ENCODE measurements at places on chromosomes 5 and 9. TPM values are rescaled to one million over a fixed set of nuclear protein-coding genes. Genes with fewer than 3 reads are reported as not detected.

CDC25C gene
- 2.4 TPM for total RNA-seq

CACFD1 gene
- 22.8 TPM for total RNA-seq

WDR31 gene
- 2.4 TPM for total RNA-seq

EPB41L4A gene
- total RNA-seq = 33.8 TPM

CNTLN gene
- total RNA-seq = 20.0 TPM

Measured in frontal cortex (tissue), 4 donors.